AG04449 (cell line): ENCODE measurements at places on chromosomes 4 and X.

DNA sequence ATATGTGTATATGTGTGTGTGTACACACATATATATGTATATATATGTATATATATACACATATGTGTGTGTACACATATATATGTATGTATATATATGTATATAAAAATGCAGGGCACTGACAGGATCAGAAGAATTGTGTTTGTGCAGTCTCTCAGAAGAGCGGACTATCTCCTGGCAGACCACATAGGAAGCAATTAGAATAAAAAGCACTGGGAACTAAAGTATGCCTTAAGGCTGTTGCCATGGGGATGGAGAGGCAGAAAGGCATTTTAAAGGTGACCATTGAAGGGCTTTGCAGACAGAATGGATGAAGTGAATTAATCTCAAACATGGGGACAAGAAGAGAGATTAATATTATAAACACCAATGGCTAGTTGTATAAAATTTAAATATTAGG, 33.7 kb upstream of the USP51 start:
- DNase-seq, result no peak

GRCh38 chrX:116111497-116111896, 59.0 kb upstream of the AGTR2 start:
- no peak for DNase-seq

- no peak for DNase-seq
These were observed 93.3 kb downstream of the TIGD2 start for GRCh38 chr4:89204624-89205023.

GRCh38 chrX:34657726-34658070, 613 bp upstream of the TMEM47 start:
- DNase-seq, result no peak

- DNase-seq, result peak; percentile 86
These were observed 14.1 kb upstream of the STX18 start for GRCh38 chr4:4555916-4556315.

DNA sequence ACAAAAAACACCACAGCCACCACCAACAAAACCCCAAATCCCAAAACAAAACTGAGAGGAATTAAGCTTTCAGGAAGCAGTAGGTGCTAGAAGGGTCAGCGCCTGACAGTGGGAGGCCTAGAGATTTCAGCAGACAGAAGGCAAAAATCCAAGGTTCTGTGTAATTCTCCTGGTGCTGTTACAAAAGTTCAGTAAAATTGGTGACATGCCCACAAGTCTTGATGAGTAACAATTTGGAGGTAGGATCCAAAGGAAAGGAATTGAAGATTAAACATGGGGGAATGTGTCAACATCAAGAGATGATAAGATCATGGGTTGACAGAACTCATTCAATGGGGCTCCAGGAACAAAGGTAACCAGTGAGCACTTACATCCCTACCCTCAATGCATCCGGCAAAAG, 653.8 kb upstream of the CPEB2 start:
- no peak for DNase-seq

DNA sequence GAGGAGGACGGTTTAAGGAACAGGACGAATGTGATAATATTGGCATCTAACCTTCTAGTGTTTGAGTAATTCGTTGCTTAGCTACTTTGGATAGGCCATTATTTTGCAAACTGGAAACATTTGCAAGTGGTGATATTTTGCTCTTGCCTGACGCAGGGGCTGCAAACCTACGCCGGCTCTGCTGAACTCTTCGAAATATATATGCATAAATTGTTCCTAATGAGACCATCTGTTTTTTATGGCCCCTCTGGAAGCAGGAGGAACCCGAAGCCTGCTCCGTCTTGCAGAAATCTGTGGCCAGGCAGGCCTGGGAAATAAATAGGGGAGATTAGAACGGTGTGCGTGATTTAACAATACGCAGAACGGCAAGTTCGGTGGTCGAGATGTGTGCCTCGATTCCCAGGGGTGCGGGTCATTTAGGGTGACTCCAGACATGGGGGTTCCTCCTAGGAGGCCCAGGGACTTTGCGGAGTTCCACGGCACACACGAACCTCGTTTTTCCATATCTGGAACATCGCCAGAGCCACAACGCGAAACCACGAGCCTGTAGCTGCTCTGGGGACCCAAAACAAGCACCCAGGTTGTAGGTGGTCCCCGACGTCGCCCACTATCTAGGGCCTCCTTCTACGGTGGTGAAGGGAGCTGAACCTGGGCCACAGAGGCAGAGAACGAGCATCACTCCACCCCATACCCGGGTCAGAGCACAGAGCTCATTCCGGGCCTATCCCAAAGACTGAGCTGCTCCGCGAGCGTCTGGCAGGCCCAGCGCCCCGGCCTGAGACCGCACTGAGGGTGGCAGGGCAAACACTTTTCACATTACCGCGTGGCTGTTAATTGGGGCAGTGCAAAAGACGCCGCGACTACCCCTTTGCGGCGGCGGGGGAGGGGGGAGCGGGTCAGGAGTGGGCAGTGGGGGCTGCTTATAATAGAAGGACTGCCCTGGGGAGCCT, 89.7 kb downstream of the BCOR start:
- no peak for DNase-seq
